ENCODE measurements at places on chromosomes 3 and 15. TPM values are rescaled to one million over a fixed set of nuclear protein-coding genes. Genes with fewer than 3 reads are reported as not detected.

The RTP1 gene
- total RNA-seq: not detected

The ARHGEF26 gene
- total RNA-seq: not detected

The PARP15 gene
- total RNA-seq: 164 TPM

The DUOXA2 gene
- not detected for total RNA-seq

The RNU5B-1 gene
- not detected for total RNA-seq

The UMPS gene
- 12.2 TPM for total RNA-seq

The HGD gene
- total RNA-seq: 2.5 TPM

The GOLGA8S gene
- 6.0 TPM for total RNA-seq

The CLDN1 gene
- total RNA-seq: not detected

The PP2D1 gene
- not detected for total RNA-seq

The GNL3 gene
- 70.7 TPM for total RNA-seq

The BTLA gene
- 4.0 TPM for total RNA-seq

The IRAK2 gene
- 28.2 TPM for total RNA-seq

The ZNF501 gene
- total RNA-seq: 0.40 TPM

The DCLK3 gene
- total RNA-seq: not detected

The RPL39L gene
- total RNA-seq: 3.1 TPM

The PTH1R gene
- not detected for total RNA-seq

The DPPA4 gene
- 2.3 TPM for total RNA-seq

The EPHB1 gene
- not detected for total RNA-seq

The GRK7 gene
- 0.15 TPM for total RNA-seq

The TGM5 gene
- total RNA-seq: not detected

The MIX23 gene
- total RNA-seq: 16.4 TPM

The LYZL4 gene
- total RNA-seq: not detected
